Kidney (tissue), 22 donors: ENCODE measurements at places on chromosomes 16 and 17.

- peak; percentile 80 for DNase-seq
Measured at GRCh38 chr17:1562176-1562643, 382 bp downstream of the PITPNA start.

DNA sequence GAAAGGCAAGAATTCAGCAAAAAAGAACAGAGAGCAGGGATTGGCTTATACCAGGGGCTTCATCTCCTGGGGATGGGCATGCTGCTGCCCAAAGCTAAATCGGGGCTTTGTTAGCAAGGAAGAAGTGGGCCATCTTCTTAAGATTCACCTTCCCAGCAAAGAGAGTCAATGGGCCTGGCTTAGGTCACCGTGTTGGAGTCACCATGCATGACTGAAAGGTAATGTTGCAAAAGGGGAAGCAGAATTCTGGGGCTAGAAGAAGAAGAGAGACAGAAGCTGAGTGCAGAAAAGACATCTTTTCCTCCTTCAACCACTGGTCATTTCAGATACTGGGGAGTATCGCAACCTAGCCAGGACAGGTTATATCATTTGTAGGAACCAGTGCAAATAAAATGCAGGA lies 76.3 kb upstream of the KIFC3 start:
- DNase-seq = no peak

DNA sequence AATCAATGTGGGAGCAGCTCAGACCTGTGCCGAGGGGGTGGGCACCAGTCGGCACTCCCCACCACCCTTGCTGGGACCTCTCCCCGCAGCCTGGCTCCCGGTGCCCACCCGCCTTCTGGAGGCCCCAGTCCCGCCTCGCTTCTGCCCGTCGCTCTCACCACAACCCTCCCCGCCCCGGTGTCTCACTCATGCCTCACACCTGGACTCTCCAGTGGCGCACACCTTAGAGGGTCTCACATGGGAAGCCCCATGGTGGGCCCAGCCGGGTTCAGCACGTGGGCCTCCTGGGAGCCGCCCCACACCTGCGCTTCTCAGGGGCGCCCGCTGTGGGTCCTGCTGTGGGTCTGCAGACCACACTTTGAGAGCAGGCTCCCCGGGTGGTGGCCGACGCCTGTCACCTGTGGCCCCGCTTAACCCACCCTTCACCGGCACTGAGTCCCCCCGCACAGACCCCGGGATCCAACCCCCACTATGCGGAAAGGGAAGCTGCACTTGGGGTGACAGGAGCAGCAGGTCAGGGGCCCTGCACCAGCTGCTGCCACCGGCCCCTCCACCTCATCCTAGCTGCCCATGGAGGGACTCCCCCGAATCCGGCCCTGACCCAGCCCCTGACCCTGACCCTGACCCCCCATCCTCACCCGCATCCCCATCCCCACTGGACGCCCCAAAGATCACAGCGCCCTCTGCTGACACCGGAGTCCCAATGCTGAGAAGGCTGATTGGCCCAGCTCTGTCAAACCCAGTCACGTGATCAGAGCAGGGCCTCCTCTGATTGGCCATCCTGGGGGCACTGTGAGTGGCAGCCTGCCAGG lies 27.4 kb upstream of the SLC38A10 start:
- no peak for DNase-seq

- DNase-seq = no peak
Measured at GRCh38 chr16:81456523-81457325, 12.1 kb downstream of the CMIP start.

- no peak for DNase-seq
Measured at GRCh38 chr16:27703545-27703944, 153.6 kb downstream of the KATNIP start.

GRCh38 chr17:82943751-82944150 lies 103.9 kb upstream of the ZNF750 start:
- peak; percentile 22 for DNase-seq

GRCh38 chr16:2296661-2297505 lies 29.0 kb upstream of the RNPS1 start:
- no peak for DNase-seq

DNA sequence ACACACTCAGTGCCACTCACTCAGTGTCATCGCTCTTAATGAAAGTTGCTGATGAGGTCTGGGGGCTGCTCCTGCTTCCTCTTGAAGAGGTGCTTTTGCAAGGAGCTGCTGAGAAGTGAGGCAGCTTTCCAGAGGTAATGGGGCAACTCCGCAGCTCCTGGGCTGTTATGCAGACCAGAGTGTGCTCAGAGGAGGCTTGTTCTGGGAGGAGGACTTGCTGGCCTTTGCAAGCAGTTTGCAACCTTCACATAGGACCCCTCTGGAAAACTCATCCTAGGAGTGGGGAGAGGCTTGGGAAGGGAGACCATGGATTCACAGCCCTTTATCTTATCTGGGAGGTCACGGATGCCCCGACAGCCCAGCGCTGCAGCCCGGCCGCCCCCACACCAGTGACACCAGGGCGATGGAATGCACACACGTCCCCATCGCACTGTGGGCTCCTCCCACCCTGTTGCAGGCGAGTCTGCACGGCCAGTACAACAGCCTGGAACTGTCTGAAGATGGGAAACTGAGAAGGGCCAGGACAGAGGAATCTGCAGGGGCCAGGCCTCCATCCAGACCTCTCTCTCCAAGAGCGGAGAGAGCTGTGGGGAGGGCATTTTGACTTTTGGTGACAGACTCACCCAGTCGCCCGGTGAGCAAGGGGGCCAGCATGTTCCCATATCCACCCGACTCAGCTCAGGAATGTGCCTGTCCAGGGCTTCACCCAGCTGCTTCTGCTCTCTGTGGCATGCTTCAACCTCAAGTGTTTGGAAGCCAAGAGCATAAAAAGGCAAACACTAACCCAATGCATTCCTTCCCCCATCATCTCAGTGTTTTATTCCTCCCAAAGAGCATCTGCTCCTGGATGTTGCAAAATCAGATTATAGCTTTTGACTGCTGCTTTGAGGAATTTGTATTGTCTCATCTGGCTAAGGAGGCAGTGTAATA lies 78.6 kb upstream of the ZNF469 start:
- peak; percentile 77 for DNase-seq

GRCh38 chr17:45274033-45274432 lies 12.1 kb upstream of the SPATA32 start:
- no peak for DNase-seq

- no peak for DNase-seq
Measured at GRCh38 chr17:79664930-79665737, 54.3 kb upstream of the RBFOX3 start.

- DNase-seq = no peak
Measured at GRCh38 chr16:81014672-81015071, 7.7 kb downstream of the CENPN start.

- no peak for DNase-seq
Measured at GRCh38 chr17:705863-706262, 8.8 kb downstream of the VPS53 start.

- DNase-seq = no peak
Measured at GRCh38 chr16:77234611-77235010, 35.4 kb downstream of the SYCE1L start.

- no peak for DNase-seq
Measured at GRCh38 chr16:12781777-12782176, 21.9 kb downstream of the CPPED1 start.

- DNase-seq = no peak
Measured at GRCh38 chr16:48537275-48537674, 72.7 kb downstream of the N4BP1 start.

DNA sequence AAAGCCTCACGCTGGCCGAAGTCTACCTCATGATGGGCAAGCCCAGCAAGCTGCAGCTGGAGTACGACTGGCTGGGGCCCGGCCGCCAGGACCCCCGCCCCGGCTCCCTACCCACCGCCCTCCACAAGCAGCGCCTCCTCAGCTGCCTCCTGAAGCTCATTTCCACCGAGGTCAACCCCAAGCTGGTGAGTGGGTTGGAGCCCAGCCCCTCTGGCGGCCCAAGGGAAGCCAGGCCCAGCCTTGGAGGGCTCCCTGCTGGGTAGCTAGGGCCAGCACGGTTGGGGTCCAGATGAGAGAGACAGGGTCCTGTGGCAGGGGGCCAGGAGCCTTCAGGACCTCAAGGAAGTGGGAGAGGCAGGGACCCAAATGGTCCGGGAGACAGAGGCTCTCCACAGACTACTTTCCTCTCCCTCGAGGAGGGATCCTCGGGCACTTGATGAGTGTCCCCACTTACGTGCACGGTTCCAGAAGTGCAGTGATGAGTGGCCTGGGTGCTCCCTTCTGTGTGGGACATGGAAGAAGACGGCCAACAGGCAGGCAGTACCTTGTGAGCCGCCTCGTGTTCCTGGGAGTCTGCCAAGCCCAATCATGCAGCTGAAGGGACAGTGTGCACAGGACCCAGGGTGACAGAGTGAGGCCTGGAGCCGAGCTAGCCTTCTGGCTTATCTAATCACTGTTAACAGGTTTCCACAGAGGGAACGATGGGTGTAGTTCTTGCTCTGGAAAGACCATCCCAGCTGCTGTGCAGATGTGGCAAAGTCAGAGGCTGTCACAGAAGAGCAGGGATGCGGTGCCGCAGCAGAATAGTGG lies 21.1 kb upstream of the JPT2 start:
- no peak for DNase-seq

- peak; percentile 86 for DNase-seq
Measured at GRCh38 chr17:8223356-8224126, 13.2 kb upstream of the AURKB start.

GRCh38 chr16:69315486-69316311 lies 4.5 kb downstream of the VPS4A start:
- no peak for DNase-seq

- no peak for DNase-seq
Measured at GRCh38 chr16:87072101-87072500, 245.1 kb downstream of the C16orf95 start.

- no peak for DNase-seq
Measured at GRCh38 chr17:14098246-14098645, 28.9 kb downstream of the COX10 start.

GRCh38 chr16:89013111-89013510 lies 36.1 kb upstream of the CBFA2T3 start:
- DNase-seq = no peak

DNA sequence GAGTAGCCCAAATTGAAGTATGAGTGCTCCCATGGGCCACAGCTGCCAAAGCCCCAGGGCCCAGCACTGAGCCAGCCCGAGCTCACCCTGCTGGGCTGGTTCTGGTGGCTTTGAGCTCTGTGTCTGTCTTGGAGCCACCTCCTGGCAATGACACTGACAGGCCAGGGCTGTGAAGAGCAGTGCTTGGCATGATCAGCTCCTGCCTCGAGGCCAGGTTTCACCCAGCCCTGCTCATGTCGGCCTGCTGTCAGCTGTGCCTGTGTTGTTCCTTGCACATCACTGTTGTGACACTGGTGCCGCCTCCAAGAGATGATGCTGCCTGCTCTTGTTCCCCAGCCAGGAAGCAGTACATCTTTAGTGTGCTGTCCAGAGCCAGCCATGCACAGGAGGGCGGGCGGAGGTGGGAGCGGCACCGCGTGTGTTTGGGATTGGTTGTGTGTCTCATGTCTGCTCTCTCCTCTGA lies 26.0 kb downstream of the PLD6 start:
- DNase-seq = no peak

DNA sequence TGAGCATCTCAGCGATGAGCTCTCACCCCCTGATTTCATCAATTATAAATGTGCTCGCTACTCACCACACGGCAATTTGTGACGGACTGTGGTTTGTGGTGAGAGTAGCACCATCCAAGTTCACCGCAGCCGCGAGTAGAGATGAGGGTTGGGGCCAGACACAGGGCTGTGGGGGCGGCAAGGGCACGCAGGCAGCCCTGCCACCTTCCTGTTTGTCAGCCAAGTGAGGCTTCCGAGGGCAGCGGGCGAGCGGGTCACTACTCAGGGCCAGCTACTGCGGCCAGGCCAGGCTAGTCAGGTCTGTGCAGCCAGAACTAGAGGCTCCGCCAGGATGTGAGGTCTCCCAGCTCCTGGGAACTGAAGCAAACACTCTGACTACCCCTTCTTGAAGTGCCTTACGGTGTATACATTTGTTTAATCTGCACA lies 39.6 kb upstream of the MEOX1 start:
- no peak for DNase-seq

GRCh38 chr16:66263973-66264310 lies 102.5 kb upstream of the CDH5 start:
- no peak for DNase-seq

DNA sequence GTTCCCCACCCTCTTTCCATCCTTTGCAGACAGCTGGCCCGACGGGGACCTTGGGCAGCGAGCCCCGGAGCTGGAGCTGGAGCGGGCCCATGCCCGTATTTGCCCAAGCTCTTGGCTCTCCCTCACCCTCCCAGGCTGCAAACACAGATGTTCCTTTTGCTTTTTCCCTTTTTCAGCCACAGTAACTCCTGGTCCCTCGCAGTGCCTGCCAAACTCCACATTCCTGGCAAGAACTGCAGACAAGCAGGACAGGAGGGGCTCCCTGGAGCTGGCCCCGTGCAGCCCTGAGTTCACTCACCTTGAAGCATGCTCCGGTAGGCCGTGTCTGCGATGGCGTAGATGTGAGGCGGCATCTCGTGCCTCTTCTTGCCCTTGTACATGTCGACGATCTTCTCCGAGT lies 33.9 kb downstream of the MYH11 start:
- DNase-seq = no peak

DNA sequence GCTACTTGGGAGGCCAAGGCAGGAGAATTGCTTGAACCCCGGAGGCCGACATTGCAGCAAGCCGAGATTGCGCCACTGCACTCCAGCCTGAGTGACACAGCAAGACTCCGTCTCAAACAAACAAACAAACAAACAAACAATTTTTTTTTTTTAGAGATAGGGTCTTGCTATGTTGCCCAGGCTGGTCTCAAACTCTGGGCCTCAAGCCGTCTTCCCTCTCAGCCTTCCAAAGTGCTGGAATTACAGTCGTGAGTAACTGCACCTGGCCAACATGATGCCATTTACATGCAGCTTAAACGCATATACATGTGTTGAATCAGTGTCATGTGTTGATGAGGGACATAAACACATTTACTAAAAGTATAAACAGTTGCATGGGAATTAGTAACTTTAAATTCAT lies 2.0 kb upstream of the SLFN5 start:
- no peak for DNase-seq
